ENCODE measurements at places on chromosomes 6 and 20.

DNA sequence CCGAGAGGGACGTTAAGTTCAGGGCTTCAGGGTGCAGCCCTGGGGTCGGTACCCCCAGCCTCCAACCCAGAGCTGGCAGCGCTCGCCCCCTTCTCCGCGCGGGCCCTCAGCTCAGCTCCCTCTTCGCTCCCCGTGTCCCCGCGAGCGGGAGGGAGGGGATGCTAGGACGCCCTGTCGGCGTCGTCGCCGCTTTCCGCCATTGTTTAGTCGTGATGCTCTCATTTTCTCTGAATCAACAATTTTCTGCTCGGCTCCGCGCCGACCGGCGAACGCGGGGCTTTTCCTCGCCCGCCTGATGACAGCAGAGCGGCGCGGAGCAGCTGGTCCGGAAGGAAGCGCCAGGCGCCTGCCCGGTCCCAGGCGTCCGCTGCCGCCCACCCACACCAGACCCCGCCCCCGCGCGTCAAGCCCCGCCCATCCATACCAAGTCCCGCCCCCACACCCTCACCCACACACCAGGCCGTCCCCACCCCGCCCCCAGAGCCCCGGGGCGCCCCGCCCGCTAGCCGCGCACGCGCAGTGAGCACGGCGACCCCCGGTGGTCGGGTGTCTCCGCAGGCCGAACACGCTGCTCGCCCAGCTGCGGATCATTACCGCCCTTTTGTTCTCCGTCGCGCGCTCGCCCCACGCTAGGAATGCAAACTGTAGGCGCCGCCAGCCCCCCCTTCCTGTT is 50.1 kb upstream of the SLC32A1 start:
- DNase-seq = no peak

GRCh38 chr20:58467572-58468527 is 47.3 kb downstream of the APCDD1L start:
- DNase-seq = peak; percentile 25

GRCh38 chr6:14824484-14825275 is 421.2 kb upstream of the JARID2 start:
- DNase-seq = no peak

DNA sequence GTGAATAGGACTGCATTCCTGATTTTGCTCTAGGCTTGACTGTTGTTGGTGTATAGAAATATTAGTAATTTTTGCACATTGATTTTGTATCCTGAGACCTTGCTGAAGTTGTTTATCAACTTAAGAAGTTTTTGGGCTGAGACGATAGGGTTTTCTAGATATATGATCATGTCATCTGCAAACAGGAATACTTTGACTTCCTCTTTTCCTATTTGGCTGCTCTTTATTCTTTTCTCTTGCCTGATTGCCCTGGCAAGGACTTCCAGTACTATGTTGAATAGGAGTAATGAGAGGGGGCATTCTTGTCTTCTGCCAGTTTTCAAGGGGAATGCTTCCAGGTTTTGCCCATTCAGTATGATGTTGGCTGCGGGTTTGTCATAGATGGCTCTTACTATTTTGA is 13.4 kb downstream of the HLA-DOB start:
- no peak for DNase-seq

GRCh38 chr20:32872266-32872665 is 13.5 kb downstream of the EFCAB8 start:
- no peak for DNase-seq

DNA sequence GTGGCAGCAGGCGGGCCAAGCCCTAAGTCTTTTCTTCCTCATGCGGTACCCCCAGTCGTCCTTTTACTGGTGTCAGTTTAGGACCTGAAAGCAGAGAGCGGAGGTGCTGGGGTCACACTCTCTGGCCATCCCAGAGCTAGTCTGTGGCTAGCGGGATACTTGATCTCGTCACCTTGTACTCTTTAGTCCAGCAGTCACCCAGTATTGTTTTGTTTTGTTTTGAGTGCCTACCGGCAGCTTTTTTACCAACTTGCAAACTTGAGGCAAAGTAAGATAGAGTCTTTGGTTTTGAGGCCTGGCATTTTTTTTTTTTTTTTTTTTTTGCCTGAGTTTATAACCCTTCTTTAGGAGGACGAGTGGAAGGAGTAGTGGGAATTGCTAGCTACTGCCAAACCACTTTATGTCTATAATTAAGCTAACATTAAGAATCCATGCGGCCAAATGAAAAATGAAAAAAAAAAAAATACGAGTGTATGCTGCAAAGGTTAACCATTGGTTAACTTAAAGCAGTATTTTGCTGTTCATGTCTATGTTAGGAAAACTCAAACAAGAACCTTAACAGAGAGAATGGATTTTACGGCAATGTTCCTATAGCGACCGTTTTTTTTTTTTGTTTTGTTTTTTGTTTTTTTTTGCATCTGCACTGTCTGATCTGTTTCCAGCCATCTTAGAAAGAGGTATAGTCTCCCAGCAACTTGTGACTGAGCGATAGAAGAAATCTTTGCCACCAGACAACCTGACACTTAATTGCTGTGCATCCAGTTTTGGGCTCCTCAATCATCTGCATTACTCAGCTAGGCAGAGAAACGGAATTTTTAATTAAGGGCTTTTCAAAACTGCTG is 56.9 kb downstream of the FAM217A start:
- no peak for DNase-seq

- no peak for DNase-seq
Measured at GRCh38 chr6:132300323-132300949, 100.8 kb downstream of the MOXD1 start.

DNA sequence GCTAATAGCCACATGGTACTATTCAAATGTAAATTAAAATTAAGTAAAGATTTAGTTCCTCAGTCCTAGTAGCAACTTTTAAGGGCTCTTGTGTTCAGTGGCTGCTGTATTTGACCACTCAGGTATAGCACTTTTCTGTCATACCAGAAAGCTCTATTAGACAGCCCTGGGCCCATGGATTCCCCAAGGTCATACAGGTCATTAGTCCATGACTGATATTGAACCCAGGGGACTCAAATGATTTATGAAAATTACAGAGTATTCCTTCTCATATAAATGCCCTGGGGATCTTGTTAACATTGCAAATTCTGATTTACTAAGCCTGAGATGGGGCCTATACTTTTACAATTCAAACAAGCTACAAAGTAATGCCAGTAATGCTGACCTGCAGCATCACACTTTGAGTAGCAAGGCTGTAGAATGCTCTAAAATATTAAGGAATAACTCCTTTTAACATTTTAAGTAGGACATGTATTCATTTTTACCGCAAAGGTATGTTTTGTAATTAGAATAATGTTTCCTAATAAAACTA is 29.6 kb downstream of the RNF217 start:
- DNase-seq = no peak

DNA sequence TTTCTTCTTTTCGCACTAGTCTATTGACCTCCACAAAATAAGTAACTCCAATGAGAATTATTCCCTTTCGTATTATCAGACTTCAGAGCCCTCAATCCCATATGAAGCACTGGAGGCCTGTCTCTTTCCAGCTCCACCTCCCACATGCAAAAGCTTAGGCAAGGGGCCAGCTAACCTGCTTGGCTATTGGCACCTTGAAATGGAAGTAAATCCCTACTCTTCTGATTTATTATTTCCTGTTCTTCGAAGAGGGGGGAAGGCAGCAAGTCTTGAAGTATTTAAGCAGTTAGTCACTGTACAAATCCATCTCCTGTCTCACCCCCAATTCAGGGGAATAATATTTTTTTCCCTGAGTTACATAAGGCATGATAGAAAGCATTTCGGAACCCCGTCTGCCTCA is 577.8 kb downstream of the MAFB start:
- no peak for DNase-seq

DNA sequence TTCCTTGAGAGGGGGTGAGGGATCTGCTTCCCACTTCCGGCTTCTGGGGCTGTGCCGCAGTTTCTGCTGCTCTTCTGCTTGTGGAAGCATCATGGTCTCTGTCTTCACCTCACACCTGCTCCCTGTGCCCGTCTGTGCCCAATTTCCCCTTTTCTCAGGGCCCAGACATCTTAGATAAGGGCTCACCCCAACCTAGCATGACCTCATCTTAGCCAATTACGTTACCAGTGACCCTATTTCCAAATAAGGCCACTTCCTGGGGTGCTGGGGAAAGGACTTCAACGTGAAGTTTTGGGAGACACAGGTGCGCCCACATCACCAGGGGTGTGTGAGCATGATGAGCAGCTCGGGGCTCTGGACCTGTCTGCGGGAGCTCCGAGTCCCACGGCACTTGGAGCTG is 20.7 kb upstream of the RBBP8NL start:
- DNase-seq = no peak

DNA sequence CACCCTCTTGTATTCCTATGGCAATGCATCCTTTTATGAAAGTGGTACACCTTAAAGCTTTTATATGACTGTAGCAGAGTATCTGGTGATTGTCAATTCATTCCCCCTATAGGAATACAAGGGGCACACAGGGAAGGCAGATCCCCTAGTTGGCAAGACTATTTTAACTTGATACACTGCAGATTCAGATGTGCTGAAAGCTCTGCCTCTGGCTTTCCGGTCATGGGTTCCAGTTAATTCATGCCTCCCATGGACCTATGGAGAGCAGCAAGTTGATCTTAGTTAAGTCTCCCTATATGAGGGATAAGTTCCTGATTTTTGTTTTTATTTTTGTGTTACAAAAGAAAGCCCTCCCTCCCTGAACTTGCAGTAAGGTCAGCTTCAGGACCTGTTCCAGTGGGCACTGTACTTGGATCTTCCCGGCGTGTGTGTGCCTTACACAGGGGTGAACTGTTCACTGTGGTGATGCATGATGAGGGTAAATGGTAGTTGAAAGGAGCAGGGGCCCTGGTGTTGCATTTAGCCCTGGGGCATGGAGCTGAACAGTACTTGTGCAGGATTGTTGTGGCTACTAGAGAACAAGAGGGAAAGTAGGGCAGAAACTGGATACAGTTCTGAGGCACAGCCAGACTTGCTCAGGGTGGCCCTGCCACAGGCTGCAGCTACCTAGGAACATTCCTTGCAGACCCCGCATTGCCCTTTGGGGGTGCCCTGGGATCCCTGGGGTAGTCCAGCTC is 292.1 kb downstream of the ESR1 start:
- no peak for DNase-seq

DNA sequence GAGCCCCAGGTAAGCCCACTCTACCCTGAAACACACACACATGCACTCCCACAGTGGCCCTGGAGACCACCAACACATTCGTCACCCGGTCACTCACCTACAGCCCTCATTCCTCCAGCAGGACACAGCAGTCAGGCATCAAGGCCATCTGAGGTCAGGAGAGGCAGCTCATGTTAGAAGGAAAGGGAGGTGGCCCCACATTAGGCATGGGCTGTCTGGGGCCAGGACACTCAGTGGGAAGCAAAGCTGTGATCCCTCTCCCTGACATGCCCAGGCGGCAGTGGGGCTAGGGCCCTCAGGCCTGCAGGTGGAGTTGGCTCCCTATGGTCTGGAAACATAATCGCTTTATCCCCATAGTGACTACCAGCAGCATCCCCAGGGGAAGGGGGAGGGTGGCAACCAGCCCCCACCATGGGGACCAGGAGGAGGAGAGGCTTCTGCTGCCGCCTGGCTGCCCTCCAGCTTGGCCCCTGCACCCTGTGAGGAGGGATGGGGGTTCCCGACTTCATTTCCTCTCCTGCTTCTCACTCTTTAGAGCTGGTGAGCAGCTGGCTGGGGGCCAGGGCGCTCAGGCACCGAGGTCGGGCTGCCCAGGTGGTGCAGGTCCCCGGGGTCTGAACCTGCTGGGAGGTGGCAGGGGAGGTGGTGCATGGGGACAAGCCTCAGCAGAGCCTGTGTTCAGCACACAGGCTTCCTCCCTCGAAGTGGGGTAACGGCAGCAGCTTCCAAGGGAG is 76.6 kb upstream of the CST7 start:
- peak; percentile 13 for DNase-seq

GRCh38 chr6:33824461-33825154 is 20.8 kb upstream of the MLN start:
- no peak for DNase-seq

DNA sequence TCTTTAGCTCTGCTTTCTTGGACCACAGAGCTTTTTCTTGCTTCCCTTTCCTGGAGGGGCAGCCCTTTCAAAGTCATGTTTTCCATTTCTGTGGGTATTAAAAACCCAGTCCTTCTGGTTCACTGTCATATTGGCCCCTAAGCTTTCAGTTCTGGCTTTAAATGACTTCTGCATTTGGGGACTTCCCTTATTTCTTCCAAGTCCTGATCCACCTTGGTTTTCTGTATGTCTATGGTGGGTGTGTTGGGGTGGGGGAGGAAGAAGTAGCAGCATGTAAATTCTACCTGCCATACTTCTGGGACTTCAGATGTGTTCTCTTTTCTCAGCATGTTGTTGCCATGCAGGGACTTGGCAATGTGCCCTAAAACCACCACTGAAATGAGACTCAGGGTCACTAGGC is 77.1 kb upstream of the EMILIN3 start:
- DNase-seq = no peak

DNA sequence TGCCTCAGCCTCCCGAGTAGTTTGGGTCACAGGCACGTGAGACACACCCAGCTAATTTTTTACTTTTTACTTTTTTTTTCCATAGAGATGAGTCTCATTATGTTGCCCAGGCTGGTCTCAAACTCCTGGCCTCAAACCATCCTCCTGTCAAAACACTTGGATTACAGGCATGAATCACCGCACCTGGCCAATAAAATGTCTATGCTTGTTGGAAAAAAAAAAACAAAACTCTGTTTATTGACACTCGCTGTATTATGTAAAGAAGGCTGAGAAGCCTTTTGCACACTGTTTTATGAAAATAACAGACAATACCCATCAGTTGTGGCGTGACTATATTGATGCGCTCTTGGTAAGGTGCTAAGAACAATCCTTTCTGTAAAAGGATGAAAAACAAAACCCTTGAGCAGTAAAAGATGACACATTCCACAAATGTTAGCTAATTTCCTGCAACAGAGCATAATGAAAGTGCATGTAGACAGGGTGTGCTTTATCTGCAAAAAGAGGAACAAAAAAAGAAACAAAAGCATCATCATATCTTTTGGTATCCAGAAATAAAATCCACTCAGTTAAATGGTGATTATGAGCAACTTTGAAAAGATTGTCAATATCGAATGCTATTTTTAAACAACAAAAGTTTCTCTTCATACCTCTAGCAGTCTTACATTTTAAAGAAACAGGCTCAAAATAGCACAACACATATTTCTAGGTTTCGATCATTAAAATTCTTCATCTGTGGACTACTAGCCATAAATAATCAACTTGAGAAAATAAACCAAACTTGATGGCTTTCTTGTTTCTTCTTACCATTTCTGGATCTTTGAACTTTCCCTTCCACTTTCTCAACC is 108.3 kb upstream of the PHACTR1 start:
- DNase-seq = no peak

DNA sequence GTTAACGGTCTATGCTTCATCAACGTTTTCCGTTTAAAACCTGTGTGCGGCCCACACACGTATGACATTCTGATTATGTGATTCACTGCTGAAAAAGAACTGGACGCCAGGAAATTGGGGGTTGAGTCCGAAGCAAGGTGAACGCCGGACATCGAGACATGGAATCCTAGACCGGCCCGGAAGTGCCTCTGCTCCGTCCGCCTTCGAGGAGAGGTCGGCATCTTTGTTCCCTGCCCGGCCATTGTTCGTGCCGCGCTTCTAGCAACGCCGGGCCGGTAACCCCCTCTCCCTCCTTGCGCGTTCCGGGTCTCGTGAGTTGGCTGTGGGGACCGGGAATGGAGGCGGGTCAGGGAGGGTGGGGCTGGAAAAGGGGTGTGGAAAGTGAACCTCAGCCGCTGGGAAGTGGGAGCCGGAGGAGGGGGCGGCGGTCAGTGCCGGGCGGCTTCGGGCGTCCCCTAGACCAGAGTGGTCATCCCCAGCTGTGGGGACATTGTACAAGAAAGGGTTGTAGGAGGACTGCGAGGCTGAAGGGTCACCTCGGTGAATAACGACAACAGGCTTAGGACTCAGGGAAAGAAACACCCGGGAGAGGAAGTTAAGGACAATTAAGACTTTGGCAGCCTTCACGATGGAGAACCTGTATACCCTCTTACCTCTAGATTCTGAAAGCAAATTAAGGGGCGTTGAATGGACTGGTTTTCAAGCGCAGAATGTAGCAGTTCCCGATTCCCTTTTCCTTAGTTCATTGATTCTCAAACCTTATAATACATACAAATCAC is at the start of gene ZSCAN9:
Gene ZSCAN9 (plus strand): TSS at position 220 of the 779 bp plus-strand sequence. CDS start 1,810 bp downstream, outside the sequence.
- peak; percentile 58 for DNase-seq

Measured in NCI-H1694 treated with DMSO at 0.1 percent for 48 hours (cell line).